ENCODE measurements at places on chromosomes 6 and 20.

- no peak for DNase-seq
These were observed 123.0 kb upstream of the SNX9 start for GRCh38 chr6:157699777-157700636.

- no peak for DNase-seq
These were observed 20.7 kb upstream of the RBBP8NL start for GRCh38 chr20:62448038-62448437.

- peak; percentile 59 for DNase-seq
These were observed 22.6 kb upstream of the CHMP4B start for GRCh38 chr20:33788351-33789049.

GRCh38 chr6:37565267-37566110, 65.8 kb upstream of the CCDC167 start:
- no peak for DNase-seq

DNA sequence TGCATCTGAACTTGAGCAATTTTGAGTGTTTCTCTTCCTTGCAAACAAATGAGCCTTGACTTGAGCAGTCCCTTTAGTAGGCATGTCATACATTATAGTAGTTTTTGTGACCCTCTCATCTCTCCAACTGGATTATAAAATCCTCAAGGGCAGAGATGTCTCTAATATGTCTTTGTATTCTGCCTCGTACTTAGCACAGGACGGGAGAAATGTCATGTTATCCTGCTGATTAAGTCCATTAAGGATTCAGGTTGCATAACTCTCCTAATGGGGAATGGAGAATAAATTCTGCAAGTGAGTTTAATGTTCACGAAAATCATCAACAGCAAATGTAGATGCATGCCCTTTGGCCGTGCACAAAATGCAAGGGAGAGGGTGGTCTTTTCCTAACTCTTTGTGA, 942.9 kb downstream of the KIF16B start:
- DNase-seq: no peak

GRCh38 chr6:117600008-117600743, 2.1 kb downstream of the GOPC start:
- DNase-seq: no peak

- no peak for DNase-seq
These were observed 116.6 kb upstream of the STXBP5 start for GRCh38 chr6:147087641-147088040.

- DNase-seq: no peak
These were observed 88.9 kb upstream of the FBXL4 start for GRCh38 chr6:99036672-99037071.

DNA sequence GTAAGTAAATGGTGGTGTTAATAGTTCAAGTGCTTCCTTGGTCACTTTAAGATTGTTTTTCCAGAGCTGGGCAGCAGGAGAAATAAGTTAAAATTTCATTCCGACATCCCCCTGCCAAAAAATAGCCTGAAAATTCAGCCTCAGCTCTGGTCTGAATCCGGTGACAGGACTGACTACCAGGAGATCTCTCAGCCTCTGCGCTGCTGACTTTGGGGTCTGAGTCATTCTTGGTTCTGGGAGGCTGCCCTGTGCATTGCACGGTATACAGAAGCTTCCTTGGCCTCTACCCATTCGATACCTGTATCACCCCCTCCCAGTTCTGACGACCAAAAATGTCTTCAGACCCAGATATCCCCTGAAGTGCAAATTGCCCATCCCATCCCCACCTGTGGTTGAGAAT, 36.3 kb upstream of the TFAP2C start:
- no peak for DNase-seq

GRCh38 chr6:166910601-166911000, 45.7 kb downstream of the RNASET2 start:
- DNase-seq: no peak

GRCh38 chr20:31833130-31833930, 12.1 kb downstream of the FOXS1 start:
- DNase-seq: peak; percentile 85

DNA sequence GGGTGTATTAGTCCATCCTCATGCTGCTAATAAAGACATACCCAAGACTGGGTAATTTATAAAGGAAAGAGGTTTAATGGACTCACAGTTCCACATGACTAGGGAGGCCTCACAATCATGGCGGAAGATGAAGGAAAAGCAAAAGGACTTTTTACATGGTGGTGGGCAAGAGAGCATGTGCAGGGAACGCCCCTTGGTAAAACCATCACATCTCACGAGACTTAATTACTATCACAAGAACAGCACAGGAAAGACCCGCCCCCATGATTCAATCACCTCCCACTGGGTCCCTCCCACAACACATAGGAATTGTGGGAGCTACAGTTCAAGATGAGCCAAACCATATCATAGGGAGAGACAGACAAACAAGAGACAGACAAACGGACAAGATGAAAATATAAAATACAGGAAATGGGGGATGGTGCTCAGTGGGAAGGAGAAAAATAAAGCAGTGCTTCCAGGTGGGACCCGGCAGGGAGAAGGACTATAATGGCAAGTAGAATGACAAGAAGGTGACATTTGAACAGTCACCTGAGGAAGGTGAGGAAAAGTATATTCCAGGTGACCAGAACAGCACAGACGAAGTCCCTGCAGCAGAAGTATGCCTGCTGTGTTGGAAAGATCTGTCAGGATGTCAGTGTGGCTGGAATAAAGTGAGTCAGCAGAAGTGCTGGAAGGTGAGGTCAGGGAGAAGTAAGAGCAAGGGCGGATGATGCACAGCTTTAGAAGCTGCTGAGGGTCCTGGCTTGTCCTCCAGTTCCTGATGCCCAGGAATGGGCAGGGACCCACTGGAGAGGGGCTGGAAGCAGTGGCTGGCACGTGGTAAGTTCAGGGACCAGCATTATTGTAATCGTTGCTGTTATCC, 61.1 kb downstream of the SLC2A10 start:
- DNase-seq: no peak

DNA sequence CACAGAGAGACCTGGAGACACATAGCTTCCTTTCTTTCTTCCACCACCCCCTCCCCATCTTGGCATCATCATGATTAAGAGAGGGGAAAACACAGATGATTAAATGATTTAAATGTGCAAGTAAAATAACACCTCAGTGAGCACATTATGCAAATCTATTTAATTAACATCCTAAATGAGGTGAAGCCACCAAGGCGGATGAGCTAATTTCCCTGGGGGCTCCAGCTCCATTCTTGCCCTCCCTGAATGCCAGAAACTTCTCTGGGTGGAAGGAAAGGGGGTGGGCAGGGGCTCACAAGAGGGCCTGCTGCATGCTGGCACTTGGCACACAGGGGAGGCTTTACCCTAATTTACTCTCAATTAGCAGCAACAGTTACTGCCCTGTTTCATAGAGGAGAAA, 32.5 kb upstream of the TGM2 start:
- DNase-seq: no peak

DNA sequence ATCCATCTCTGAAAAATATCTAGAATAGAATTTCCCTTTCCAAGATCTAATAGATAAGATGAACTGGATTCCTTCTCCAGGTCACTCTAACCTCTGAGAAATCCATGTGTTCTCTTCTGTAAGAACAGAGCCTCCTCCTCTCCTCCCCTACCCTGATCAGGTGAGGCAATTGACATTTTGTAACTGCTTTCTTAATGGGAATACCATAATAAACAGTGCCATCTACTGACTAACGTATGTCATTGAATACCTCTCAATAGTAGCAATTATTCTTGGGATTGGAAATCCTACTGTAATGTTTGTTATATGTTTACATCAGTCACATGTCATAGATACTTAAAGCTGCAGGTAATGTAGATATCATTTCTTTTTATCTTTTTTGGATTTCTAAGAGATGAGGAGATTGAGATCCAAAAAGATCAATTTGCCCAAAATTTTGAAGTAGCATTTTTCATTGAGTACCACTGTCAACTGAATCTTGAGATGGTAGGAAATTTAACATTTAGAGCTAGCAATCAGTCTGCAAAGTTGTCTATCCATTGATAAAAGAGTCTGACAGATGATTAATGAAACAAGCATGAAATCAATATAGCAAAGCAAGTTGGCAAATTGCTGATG, 365.8 kb upstream of the HSF2 start:
- DNase-seq: peak; percentile 61

DNA sequence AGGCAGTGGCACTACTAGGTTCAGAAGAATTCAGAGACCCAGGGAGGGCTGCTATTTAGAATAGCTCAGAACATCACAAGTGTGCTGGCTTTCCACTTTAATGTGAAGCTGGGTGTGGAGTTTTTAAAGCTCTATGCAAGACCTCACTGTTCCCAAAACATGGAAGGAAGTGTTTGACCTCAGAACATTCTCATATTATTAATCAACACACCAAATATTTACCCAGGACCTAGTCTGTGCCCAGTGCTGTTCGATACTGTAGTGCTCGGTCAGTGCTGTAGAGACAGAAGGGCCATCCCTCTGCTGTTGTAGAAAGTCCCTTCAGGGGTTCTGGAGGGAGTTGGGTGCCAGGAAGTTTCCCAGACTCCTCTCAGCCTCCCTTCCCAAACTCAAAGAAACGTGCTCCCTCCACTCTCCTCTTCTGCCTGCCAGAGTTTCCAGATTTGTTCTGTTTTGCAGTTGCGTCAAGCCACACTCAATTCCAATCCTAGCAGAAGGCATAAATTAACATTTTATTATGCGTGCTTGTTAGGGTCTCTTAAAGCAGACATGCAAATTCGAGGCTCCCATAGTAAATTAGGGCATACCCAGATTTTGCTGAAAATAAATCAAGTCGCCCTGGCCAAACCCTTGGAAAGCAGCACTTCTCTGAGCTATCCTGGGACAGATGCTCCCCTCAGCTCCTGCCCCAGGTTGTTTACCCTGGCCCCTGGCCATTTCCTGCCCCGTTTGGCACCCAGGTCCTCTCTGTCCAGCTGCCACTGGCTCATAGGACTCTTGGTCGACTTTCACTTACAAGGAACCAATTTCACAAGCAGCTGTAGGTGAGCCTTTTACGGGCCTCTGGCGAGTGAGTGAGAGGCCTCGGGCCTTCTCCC, 248.6 kb downstream of the HIVEP2 start:
- DNase-seq: peak; percentile 40

DNA sequence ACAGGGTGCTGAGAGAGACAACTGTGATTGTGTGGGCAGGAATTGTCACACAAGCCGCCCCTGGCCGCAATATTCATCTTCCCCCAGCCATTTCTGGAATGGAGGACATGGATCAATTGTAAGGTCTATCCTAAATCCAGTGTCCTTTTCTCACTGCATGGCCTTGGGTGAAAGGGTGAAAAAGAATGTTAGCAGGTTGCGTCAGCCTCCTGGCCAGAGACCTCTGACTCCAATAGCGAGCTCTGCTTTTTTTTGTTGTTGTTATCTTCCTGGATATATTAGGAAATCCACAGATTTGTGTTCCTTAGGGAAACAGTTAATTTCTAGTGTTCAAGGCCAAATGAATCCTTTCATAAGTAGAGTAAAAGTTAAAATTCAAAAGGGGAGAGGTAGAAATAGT, 47.1 kb upstream of the CD83 start:
- no peak for DNase-seq

DNA sequence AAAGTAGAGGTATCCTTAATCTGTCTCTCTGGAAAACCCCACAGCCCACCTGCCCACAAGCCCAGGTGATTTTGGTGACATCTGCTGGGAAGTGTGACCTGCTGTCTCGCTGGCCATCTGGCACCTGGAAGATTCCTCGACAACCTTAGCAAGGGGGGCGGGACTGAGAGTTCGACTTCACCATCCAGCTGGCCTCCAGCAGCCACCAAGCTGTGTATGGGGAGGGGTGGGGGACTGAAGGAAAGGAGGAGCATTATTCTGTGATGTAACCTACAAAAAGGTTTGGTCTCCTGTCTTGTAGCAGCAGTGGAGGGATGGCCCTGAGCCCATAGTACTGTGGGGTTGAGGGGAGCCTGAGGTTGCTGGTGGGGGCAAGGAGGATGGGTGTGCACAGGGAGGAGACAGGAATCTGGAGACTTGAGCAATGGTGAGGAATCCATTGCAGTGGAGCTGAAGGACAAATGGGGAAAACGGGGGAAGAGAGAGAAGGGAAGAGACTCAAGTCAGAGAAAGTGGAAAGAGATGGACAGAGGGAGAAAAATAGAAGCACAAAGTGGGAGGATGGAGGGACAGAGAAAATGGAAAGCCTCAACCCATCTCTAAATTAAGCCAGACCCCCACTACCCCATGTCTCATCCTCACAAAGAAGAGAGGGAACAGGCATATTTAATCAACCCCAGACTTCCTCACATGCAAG, 4.0 kb downstream of the LY6G6F start:
- DNase-seq: no peak

- peak; percentile 91 for DNase-seq
These were observed 2.6 kb downstream of the BLCAP start for GRCh38 chr20:37524859-37525708.

DNA sequence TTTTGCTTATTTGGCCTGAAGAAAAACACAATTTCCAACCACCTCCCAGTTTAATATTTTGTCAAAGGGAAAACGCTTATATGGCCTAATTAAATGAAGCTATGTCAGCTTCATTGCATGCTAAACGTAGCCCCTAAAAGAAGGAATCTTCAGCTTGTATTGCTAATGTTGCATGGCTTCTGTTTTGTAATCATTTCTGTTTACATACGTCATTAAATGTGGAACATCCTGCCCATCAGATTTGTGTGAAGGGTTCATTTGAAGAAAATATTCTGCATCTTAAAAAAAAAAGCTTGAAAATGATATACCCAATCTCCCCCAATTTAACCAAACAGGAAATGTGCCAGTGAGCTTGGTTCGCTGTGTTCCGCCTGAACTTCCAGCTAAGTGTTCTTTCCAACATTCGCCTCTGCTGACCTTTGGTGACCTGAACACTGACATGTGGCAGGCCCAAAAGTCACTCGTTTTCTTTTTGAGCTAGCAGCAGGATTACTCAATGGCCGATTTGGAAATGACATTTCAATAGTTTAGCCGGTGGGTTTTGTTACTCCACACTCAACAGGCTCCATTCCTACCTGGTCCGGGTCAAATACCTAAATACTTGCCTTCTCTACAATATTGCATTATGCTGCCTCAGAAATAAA, 12.7 kb upstream of the SIRT5 start:
- DNase-seq: no peak

DNA sequence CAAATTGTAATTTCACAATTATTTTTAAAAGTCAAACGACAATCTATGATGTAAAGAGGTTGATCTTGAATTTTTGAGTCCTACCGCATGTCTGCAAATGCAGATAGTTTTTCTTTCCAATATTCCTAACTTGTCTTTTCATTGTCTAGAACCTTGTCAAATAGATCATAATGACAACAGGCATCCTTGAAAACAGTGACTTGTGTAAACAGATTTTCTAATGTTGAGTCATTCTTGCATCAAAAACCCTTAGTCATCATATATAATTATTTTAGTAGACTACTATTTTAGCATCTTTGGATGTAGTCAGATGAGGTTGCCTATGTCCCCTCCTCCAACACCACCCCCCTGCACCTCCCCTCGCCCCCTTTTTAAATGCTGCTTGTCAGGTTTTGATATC, 43.8 kb downstream of the BMP6 start:
- DNase-seq: no peak

- no peak for DNase-seq
These were observed 8.6 kb downstream of the SULF2 start for GRCh38 chr20:47776639-47777038.

- DNase-seq: no peak
These were observed 246.6 kb upstream of the JAG1 start for GRCh38 chr20:10920396-10920795.

Data from HT-29 (cell line).